ENCODE measurements at places on chromosomes 12 and 14.

DNA sequence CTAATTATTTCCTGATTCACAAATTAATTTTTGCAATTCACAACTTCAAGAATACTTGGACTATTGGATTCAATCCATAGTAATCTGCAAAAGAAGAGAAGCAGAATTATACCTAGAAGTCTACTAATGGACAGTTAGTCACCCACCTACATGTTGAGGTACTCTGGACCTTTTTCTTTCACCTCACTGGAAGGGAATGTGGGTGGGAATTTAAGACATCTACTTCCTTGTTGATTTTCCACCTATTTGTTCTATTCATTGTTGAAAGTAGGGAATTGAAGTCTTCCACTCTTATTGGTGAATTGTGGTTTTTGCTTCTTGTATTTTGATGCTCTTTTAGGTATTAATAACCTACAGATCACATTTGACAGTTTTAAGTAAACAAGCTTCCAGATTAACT is 11.0 kb downstream of the RESF1 start:
- DNase-seq: no peak

- DNase-seq: no peak
These were observed 23.4 kb downstream of the ASPG start for GRCh38 chr14:104108570-104109541.

DNA sequence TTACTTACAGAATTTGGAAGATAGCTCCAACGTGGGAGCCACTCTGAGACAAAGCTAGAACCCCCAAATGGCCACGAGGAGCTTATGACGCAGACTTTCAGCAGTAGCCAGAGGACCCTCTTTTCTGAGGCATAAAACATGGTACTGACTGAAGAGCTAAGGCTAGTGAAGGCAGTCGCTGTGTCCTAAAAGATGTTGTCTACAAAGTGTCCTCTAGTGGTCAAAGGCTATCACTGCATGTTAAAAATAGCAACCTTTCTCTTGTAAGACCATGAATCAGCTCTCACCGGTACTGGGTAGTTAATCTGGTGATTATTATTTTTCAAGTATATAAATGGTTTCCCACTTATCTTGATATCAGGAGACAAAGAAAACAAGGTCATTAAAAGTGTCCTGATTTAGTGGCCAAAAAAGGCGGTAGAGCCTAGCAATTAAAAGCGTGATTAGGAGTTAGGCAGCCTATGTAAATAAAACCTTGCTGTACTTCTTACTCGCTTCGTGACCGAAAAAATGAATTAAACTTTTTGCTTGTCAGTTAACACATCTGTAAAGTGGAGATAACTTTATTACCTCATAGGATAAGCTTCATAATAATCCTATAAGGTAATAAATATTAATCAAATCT is 47.0 kb upstream of the LGR5 start:
- no peak for DNase-seq

- DNase-seq: no peak
These were observed 4.5 kb downstream of the MIPOL1 start for GRCh38 chr14:37202265-37202664.

- DNase-seq: no peak
These were observed 113.3 kb upstream of the DIO2 start for GRCh38 chr14:80324649-80325048.

DNA sequence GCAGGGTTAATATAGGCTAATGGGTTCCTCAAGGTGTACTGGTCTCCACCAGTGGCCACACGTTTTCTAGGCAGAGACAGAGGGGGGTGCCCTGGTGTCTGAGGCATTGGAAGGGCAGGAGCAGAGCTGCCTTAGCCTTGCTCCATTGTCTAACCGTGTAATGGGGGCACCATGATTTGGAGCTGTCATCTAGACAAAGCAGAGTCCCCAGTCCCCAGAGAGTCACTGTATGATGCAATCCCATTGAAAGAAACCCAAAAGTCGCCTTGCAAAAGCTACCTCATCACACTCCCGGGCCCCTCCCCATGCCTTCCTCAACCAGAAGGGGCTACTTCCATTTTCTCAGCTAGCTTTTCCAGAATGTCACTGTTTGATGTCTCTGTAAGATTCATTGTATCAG is 487.1 kb downstream of the AACS start:
- DNase-seq: no peak

DNA sequence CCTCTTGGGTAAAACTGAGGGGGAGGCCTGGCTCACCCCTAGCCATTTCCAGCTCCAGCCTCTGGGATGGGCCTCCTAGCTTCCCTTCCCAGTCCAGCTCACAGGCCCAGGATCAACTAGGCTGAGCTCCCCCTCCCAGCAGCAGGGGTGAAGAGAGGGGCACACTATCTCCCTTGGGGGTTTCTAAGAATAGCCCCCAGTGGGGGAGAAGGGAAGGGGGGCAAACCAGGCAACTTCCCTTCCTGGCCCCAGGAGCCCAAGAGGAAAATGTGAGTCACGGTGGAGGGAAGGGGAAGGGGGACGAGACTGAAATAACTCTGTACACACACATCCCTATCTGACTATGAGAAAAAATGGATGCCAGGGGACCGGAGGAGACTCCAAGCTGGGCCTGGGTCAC is 9.0 kb downstream of the ADCY6 start:
- DNase-seq: no peak

- no peak for DNase-seq
These were observed 313.6 kb downstream of the ZFP36L1 start for GRCh38 chr14:68479247-68479646.

GRCh38 chr12:65259501-65259900 is 19.0 kb upstream of the MSRB3 start:
- no peak for DNase-seq

DNA sequence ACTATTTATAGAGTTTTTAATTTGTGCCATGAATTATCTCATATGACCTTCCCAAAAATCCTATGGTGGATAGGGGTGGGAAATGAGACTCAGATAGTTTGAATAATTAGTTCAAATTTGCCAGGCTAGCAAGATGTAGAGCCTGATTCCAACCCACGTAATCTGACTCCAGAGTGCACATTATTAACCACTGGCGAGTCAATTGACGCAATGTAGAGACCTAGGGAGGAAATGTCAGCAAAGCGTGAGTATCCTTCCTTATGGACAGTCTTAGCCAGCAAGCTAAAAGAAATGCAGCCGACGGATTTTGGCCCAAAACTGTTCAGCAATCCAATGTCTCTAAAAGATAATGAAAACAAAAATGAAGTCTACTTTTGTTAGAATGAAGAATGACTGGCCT is 193.3 kb upstream of the KRR1 start:
- DNase-seq: no peak

DNA sequence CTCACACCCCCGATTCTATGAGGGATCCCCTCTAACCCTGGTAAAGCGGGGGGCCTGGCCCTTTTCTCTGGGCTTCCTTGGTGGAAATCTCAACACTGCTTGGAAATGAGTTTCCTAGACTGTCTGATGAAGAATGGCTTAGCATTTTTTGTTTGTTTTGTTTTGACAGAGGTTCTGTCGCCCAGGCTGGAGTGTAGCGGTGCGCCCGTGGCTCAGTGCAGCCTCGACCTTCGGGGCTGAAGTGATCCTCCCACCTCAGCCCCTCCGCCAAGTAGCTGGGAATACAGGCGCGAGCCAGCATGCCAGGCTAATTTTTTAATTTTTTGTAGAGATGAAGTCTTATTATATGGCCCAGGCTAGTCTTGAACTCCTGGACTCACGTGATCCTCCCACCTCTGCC is 30.3 kb downstream of the TC2N start:
- DNase-seq: no peak

DNA sequence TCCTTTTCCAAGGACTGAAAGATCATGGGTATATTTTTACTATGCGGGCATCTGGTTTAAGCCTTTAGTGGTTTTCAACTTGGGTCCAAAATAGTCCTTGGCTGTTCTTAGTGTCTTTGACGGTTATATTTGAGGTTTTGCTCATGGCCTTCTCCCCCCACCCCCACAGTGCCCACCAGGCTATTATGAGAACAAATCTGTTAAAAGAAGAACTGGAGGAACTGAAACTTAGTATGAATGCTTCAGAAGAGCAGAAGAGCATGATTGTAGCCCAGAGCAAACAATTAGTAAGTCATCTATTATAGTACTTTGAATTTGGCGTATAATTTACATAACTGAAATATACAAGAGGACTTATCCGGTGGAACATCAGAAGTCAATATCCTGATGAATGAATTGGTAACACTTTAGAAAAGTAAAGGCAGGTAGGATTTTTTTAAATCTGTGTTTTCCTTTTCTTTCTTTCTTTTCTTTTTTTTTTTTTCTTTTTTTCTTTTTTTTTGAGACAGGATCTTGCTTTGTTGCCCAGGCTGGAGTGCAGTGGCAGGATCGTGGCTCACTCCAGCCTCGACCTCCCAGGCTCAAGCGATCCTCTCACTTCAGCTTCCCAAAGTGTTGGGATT is 71.8 kb upstream of the BCAT1 start:
- DNase-seq: no peak

- DNase-seq: no peak
These were observed 145.3 kb downstream of the SSPN start for GRCh38 chr12:26340649-26341048.

Data from activated T-helper 9 cell treated with anti-CD3 and anti-CD28 coated beads, Interleukin-2, amount 50 U/mL, for 16 hours (primary cell).